ENCODE measurements at places on chromosomes 1 and 21.
A peak's percentile ranks its signal among the peaks of the same experiment; 100 is the strongest.

DNA sequence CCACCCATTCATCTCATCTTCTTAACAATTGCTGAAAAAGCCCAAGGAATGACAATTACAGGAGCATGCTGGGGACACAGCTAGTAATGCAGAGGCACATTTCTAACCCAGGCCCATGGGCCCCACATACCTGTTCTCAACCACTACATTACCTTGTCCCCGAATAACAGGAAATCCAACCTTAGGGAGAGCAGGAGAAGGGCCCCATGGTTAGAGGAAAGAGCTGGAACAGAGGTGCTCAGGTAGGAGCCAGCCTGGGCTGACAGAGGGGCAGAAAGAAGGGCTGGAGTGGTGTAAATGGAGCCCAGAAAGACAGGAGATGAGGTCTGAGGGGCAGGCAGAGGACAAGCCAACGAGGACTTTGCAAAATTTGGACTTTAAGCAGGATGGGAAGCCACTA lies 11.4 kb upstream of the S100A8 start:
- no peak for DNase-seq

- no peak for DNase-seq
Measured at GRCh38 chr1:109636201-109636952, 16.7 kb downstream of the AMPD2 start.

- DNase-seq, result no peak
Measured at GRCh38 chr1:162689745-162690671, 57.7 kb downstream of the DDR2 start.

DNA sequence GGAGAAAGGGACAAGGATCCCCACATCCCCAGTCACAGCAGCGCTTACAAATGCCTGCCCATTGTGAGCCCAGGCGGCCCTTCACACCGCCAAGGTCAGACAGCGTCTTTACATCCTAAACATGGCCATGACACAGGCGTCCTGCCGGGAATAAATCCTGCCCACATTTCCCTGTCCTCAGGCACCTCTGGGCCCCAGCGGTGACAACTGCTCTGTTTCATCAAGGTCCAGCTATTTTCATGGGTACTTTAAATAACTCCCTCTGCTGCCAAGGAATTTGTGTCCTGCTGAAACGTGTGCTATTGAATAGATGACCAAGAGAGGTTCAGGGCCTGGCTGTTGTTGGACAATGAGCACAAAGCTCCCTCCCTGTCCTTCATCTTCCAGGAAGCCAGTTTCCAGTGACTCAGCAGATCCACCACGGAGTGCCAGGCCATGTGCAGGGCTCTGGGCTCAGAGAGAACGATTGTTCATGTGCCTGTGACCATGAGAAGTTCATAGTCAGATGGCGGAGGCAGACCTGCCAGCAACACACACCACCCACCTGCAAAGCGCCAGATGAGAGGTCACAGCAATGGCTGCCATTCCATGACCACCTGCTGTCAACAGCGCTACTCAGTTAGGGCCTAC lies 195.8 kb downstream of the MATN1 start:
- DNase-seq, result no peak

DNA sequence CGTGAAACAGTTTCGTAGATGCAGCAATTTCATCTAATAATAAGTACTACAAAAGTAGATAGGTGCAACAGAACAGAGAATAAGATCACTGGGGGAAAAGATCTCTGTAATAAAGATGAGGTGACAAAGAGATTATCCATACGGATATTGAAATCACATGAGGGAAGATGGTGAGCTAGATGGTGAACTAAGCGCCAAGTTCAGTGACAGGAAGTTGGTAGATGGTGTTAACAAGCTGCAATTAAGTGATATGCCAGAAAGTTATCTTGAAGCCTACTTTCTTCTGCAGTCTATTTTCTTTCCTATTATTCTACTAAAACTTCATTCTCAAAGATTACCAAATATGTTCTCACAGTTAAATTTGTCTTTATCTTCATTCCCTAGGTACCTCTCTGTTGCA lies 7.1 kb downstream of the LRIF1 start:
- DNase-seq, result no peak

GRCh38 chr1:228664399-228664914 lies 70.8 kb upstream of the RHOU start:
- DNase-seq, result peak; percentile 33

DNA sequence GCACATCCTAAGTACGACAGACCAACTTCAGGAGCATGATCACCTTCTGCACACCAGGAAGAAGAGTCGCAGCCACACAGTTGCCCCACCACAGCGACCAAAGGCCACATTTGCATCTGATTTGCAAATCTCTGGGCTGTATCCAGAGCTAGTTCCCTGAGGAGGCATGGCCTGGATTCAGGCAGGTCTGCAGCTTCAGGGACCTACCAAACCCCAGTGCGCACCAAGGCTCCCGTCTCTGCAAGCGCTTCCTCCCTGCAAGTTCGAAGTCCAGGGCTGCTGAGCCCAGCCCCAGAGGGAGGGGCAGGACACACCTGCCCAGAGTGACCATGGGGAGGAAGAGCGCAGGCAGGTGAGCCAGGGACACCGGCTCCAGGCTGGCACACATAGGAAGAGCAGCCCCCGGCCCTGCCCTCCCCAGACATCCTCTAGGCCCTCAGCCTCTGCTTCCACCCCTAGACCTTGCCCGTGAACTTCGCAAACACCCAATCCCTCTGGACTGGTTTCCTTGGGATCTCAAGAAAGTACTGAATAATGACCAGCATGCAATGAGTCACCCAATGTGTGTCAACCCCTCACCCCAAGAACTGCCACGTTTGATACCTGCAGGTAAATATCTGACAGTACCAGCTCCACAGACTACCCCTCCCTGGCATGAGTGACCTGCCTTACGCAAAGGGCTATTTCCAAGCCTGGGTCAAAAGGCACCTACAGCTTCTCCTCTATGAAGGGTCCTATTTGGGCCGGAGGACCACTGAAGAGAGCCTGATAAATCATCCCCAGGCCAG lies 36.8 kb downstream of the CASZ1 start:
- no peak for DNase-seq

GRCh38 chr1:45836451-45836850 lies 33.0 kb downstream of the MAST2 start:
- DNase-seq, result no peak

- no peak for DNase-seq
Measured at GRCh38 chr1:98002288-98002687, 81.5 kb upstream of the DPYD start.

DNA sequence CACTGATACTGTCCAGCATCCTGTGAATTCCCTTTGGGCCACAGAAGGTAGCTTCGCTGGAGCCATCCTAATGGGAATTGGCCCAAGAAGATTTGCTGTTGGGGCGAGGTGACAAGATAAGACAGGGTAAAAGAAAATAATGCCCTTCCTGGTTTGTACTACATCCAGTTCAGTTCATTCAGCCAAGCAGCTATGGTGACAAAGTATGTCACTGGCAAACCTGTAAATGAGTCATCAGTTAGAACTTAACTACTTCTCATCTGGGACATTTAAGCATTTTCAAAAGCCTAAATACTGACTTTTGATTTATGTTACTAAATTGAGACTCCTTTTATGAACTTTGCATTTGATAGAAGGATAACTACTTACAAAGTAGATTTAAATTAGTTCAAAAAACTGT lies 54.2 kb downstream of the WDR64 start:
- no peak for DNase-seq

DNA sequence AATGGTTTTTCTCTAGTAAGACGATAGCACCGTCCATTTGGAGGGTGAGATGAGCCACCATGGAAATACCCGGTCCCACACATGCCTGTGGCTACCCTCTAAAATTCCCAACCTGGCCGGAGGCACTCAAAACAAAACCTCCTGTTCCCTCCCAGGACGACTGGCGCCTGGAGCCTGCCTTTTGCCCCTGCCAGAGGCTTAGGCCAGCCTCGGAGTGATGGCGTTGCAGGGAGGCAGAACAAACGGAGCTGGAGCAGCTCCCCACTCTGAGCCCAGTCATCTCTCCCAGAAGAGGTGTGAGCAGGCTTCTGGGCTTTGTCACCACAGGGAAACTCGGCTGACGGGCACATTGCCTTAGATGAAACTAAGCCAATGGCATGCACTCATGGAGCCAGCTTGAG lies 213.7 kb upstream of the HOOK1 start:
- no peak for DNase-seq

DNA sequence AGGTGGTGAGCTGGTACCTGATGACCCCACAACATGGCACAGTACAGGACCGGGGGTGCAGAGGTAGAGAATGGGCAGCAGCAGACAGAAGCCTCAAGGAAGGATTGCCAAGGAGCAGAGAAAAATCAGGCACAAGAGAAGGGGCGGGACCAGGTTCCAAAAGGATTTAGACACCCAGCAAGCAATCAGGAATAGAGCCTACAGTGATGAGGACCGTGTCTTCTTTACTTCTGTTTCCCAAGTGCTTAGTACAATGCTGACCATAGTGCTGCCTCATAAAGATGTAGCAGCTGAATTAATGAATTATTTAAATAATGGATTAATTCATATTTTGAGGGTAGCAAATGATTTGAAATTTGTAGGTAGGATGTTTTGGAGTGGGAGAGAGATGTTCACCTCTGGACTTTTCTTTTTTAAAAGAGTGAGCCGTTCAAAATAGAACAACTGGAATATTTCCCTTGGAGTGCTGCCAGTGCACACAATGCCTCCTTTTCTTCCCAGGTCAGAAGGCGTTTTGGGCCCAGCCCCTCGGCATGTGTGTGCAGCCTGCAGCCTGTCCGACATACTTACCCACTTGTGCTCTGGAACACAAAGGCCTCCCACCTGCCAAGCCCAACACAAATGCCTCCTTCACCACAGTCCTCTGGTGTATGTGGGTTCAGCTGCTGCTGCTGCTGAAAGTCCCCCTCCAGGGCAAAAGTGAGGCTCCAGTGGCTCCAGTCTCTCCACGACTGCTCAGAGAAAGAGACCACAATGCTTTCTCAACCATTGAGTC lies 19.6 kb downstream of the KANK4 start:
- no peak for DNase-seq

DNA sequence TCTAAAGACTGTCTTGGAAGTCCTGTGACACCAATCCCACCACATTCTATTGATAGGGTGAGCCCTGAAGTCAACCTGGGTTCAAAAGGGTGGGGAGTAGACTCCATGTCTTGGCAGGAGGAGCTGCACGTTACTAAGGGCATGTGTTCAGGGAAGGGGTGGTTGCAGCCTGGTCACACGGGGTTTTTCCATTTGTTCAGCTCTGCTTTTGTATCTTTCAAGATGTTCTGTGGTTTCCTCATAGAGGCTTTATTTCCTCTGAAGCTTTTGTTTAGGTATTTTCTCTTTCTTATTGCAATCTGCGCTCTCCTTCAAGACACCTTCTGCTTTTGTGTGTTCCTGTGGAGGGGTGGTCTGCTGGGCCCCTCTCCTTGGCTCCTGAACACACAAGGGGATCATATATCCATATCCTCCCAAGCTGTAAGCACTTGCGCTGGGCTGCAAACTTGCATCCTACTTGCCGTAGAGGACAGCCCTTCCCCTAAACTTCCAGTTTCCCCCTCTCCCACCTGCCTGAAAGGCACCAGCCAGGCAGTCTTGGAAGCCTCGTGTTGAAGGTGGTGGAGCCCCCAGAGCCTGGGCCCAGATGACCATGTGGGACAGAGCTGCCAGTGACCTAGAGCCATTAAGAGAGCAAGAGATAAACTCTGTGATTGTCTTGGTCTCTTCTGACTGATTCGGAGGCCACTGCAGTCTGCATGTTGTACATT lies 62.5 kb upstream of the TRAPPC10 start:
- DNase-seq, result no peak

DNA sequence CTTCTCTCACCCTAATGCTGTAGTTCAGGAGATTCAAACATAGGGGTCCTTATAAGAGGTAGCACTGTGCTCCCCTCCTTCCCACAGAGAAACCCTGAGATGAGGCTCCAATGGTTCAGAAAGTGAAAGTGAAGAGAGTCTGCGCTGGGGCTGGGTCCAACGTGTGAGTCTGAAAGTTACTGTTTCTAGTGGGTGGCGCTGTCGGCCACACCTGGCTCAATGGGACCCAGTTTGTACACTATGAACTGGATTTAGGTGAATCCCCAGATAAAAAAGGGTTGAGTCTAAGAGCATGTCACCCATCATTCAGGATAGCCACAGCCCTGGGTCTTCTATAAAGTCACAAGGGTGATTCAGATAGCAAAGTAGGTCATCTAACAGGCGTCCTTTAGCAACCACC lies 2.8 kb downstream of the SMCP start:
- no peak for DNase-seq

DNA sequence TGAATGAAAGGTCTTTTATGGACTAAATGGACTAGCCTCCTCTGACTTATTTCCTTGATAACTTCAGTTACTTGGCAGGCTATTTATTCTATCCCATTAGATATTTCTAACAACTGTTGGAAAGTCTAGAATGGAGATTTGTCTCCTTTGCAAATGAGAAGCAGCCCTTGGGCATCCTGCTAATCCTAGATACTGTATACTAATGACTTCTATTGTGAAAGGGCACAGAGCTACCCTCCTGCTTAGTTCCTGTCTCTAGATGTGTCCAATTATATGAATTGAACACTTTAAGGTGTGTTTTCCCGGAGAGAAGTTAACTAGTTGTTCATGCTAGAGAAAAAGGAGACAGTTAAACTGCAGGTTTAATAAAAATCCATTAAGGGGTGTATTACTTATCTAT lies 10.2 kb upstream of the NCMAP start:
- no peak for DNase-seq

DNA sequence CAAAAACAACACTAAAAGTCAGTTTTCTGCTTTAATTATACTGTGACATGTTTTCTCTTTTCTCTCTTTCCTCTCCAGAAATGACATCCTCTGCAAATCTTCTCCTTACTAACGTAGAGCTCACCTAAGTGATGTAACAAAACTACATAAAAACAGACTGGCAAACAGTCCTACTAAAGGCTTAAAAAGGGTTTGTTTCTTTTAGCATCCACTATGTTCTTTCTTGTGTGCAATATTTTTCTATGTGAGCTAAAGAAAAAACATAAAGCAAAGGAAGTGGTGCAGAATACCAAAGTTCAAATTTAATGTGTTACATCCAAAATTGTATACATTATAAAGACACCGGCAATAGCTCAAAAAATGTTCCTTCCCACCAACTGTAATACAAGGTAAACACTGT lies 14.5 kb downstream of the USP24 start:
- no peak for DNase-seq
